ENCODE measurements at places on chromosomes 1 and 21.

DNA sequence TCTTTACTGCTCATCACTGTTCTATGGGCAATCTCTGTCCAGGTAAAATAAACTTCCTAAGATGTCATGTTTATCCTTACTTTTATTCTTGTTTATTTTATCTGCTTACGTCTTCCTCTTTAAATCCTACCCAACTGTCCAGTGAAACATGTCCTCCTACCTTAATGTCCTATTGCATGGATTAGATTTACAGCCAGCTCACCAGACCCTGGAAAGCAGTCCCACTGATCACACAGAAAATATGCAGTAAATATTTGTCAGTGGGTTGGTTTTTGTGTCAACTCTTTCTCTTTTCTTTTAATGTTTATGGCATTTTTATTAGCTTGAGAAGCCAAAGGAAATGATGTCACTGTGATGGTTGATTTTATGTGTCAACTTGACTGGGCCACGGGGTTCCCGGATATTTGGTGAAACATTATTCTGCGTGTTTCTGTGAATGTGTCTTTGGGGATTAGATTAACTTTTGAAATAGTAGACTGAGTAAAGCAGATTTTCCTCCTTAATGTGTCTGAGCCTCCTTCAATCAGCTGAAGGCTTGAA is 258.3 kb downstream of the SRGAP2C start:
- DNase-seq: no peak

DNA sequence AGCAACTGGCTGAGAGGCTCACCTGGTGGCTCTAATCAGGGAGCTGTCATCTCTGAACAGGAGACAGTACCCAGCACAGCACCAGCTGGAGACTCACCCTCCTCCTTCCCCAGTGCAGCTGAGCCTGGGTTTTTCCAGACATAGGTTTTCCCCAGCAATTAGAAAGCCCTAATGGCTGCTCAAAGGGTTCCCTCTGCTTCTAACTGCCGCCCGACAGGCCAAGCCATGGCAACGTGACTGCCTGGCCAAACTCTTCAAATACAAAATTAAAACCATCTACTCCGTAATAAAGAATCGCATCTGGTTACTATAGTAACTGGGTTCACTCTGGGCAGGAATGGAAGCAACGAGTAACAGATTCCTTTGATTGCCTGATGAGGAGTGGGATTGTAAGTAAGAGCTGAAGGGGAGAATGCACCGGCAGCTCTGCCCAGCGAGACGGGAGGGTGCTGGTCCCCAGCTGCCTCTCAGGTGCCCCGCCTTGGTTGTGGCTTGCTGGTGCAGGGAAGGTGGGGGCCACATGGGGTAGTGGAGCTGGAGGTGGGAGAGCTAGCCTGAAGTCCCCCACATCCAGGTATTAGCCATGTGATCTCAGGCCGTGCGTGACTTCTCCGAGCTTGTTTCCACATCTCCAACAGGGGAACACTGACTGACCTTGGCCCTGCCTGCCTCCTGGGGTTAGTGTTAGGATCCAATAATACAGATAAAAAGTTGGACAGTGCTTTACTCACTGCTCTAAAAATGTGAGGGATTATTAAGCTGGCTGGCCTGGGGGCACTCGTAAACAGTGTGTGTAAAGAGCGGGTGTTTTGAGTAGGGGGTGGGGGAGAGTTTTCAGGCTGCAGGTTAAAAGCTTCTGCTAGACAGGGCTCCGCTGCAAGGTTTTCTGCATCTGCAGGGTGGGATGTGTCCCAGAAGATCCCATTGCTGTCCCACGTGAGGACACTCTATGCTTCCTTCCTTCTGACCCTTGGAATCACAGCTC is 94.2 kb downstream of the KCNN3 start:
- DNase-seq: no peak

GRCh38 chr1:6731905-6732304 is 30.3 kb upstream of the DNAJC11 start:
- DNase-seq: no peak

DNA sequence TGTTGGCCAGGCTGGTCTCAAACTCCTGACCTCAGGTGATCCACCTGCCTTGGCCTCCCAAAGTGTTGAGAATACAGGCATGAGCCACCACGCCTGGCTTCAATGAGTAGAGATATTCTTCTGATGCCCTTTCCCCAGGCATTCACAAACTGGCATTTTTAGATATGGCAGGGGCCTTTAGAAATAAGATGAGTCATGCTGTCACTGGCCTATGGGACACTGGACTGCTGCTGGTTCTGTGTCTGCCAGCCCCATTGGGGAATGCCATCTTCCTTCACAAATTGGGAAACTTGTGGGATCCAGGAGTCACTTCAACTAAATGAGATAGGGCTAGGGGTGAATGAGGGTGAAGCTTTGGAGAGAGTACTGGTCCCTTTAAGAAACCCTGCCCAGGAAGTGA is 16.0 kb downstream of the KLHDC8A start:
- no peak for DNase-seq

DNA sequence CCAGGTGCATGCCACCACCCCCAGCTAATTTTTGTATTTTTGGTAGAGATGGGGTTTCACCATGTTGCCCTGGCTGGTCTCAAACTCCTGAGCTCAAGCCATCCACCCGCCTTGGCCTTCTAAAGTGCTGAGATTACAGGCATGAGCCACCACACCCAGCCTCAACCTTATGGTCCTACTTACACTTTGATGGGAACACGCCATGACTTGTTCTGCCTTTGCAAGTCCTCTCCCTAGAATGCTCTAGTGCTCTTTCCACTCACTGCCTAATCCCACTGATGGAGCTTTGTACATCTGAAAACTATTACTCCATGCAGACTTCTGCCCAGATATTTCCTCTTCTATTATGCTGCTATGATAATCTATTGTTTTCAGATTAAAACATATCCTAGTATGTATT is 174.3 kb downstream of the DAB1 start:
- DNase-seq: no peak

DNA sequence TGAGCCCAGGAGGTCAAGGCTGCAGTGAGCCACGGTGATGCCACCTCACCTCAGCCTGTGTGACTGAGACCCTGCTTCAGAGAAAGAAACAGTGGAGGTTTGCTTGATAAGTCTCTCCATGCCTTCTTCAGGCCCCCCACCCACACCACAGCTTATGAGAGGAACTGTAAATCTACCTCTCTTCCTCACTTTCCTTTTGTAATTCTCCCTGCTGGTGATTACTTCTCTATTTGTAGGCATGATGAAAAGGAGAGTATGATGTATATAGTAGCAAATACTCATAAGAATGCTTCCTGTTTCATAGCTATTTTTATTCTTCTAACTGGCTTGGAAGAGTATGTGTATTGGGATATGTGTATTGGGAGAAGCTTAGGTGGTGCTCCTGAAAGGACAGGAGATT is 186.3 kb downstream of the VPS13D start:
- DNase-seq: no peak

GRCh38 chr1:240399381-240399780 is 212.6 kb downstream of the GREM2 start:
- no peak for DNase-seq

GRCh38 chr1:116365353-116365780 is 7.7 kb upstream of the ATP1A1 start:
- DNase-seq: no peak

DNA sequence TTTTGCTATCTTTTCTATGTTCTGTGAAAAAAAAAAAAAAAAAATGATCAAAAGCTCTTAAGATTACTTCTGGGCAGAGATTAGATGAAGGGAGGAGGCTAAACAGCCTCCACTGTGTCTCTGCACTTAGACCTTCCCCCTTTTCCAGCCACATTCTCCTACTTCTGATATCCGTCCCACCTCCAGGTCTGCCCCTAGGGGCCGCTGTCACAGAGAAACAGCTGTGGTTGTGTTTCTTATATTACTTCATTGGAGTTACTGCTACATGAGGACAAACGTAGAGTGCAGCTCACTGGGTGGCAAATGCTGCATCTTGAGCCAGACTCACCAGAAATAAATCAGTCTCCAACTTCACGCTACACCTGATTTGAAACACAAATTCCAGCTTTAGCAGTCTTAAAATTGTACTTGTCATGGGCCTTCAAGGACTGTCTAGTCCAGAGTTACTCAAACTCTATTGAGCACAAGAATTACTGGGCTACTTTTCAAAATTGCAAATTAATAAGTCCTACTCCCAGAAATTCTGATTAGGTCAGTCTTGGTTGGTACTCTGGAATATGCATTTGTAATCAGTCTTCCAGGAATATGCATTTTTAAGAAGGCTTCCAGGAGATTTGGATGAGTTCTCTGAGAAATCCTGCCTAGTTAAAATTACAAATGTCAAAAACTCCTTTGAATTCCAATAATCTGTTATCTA is 125.2 kb upstream of the PTBP2 start:
- DNase-seq: no peak

- no peak for DNase-seq
Observed at GRCh38 chr1:12201352-12202189, 28.3 kb upstream of the VPS13D start.

DNA sequence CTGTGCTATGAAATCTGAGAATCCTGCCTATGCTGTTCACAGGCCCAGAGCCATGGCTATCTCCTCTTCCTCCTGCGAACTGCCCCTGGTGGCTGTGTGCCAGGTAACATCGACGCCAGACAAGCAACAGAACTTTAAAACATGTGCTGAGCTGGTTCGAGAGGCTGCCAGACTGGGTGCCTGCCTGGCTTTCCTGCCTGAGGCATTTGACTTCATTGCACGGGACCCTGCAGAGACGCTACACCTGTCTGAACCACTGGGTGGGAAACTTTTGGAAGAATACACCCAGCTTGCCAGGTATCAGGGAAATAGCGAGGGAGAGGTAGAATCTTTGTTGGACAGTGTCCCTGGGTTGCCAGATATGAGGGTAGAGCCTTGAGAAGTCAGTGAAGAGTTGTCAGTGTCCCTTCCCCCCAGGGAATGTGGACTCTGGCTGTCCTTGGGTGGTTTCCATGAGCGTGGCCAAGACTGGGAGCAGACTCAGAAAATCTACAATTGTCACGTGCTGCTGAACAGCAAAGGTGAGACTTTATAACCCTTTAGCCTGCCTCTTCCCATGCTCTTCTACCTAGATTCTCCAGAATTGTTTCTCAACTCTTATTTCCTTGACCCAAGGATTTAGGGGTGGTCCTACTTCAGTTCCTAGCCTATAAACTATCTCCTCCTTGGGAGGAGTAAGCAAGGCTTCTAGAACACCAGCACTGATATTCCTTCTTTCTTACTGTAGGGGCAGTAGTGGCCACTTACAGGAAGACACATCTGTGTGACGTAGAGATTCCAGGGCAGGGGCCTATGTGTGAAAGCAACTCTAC is 1.4 kb downstream of the NIT1 start:
- no peak for DNase-seq

- DNase-seq: no peak
Observed at GRCh38 chr1:31924839-31925238, 13.3 kb downstream of the PTP4A2 start.

DNA sequence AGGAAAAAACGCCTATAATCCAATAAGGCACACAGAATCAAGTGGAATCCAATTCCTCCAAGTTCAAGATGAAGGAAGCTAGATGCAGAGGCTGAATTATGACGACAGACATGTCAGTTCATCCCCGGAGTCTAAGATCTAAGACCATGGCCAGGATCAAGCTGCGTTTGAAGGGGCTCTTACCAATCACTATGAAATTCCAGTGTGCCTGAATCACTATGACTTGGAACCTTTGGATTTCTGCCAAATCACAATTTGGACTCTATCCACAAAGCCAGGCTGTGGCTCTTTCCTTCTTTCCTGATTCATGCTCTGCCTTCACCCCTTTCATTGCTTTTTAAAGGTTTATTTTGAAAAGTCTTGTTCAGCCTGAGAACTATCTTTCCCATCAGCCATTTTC is 17.1 kb downstream of the OLIG2 start:
- DNase-seq: no peak

DNA sequence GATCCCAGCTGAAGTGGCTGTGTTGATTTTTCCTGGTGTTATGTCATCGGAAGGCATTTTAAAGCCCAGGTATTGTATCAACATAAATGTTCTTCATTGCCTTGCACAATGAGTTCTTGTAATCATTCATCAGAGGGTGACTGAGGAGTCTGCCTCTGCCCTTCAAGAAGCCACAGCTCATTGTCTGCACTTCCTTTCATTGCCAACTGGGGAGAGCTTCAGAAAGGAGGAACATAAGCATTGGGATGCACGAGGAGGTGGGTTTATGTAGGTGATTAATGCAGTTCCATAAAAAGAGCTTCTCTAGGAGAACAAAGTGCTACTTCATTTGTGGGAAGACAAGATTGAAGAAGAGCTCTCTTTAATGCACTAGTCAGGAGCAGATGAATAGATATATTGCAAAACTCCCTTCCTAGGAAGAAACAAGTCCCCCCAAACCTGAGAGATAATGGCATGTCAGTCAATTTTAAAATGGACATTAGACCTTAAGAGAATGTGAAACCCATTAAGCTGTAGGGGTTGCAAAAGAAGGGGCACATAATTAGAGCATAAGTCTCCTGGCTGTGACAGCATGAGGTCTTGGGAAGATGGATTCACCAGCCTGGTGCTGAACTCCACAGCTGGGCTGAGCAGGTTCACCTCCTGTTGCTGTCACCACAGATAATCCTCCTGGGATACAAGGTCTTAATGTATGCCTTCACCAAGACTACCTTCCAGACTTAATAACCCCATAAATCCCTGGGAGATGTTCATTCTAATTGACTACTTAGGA is 124.6 kb downstream of the BACH1 start:
- peak; percentile 3 for DNase-seq

GRCh38 chr1:212938846-212939245 is 11.5 kb upstream of the VASH2 start:
- DNase-seq: no peak

- no peak for DNase-seq
Observed at GRCh38 chr1:38028105-38028591, 15.6 kb downstream of the UTP11 start.

DNA sequence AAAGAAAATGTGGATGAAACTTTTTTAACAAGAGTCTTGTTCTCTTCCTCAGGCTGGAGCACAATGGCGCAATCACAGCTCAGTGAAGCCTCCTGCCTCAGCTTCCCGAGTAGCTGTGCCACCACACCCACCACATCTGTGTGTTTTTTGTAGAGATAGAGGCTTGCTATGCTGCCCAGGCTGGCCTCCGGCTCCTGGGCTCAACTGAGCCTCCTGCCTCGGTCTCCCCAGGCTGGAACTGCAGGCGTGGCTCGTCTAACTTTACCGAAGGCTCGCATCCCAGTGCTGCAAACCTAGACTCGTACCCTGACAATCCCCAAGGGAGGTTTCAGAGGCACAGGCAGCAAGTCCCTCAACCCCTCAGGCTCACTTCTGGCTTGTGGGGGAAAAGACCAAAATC is 14.5 kb downstream of the SSU72 start:
- DNase-seq: no peak

DNA sequence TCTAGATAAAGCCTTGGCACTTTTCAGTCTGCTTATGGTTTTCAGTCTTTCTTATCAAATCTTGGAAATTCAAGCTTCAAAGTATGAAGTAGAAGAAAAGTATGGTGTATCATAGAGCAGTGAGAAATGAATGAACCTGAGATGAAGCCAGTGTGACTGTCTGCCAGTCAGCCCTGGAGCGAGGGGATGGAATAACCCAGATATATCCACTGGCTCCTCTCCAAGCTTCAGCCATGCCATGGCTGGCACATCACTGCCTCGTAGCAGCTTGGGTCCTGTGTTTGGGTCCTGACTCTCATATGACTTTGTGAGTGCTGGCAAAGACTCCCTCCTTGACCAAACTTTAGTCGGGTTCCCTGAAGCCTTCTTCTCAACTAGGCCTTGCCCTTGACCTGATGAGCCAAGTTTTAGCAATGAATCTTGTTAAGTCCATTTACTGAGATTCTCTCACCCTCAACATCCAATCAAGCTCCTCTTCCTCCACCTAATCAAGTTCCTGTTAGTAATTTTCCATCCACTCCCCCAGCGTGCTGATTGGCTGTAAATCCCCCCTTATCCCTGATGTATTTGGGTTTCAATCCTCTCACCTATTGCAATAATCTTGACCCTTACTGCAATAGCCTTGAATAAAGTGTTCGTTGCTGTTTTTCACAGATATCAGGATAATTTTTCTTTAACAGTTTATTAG is 62.5 kb upstream of the PRDX6 start:
- no peak for DNase-seq
